ENCODE measurements at places on chromosomes 16 and 17.
A peak's percentile ranks its signal among the peaks of the same experiment; 100 is the strongest.

DNA sequence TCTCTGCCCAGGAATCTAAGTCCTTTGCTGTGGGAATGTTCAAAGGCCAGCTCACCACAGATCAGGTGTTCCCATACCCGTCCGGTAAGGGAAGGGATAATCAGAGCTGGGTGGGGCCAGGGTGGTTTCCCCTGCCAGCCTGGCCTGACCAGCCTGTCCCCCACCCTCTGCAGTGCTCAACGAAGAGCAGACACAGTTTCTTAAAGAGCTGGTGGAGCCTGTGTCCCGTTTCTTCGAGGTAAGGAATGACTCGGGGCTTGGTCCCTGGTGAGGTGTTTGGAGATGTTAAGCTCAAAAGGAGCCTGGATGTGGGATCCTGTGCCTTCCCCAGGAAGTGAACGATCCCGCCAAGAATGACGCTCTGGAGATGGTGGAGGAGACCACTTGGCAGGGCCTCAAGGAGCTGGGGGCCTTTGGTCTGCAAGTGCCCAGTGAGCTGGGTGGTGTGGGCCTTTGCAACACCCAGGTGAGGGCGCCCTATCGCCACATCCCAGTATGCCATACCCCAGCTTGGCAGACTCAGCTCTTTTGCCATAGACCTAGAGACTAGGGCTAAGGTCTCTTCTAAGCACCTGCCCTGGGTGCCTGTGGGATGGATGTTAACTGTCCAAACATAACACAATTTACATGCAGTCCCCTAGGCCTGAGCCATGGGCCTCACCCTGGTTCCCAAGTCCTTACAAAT is 997 bp downstream of the ACADVL start:
- peak; percentile 74 for DNase-seq

DNA sequence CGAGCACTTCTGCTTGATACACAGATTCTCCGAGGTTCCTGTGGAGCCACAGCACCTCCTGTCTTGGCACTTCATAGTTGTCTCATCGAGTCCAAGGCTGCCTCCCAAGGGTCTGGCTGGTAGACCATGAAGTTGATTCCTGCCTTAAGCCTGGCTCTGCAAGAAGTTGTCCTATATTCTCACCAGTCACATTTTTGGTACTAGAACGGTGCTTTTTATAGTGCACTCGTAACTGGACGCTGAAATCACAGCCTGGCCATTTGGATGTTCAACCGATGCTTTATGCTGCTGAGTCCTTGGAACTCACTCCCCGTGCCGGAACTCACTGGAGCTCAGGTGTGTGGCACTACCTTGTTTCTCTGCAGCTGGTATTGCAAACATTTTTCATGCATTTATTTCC is 35.6 kb downstream of the RMI2 start:
- DNase-seq, result no peak

GRCh38 chr17:7215652-7216180 is 3.9 kb downstream of the DLG4 start:
- DNase-seq, result no peak

GRCh38 chr17:16976725-16977550 is 5.0 kb upstream of the TNFRSF13B start:
- DNase-seq, result no peak

DNA sequence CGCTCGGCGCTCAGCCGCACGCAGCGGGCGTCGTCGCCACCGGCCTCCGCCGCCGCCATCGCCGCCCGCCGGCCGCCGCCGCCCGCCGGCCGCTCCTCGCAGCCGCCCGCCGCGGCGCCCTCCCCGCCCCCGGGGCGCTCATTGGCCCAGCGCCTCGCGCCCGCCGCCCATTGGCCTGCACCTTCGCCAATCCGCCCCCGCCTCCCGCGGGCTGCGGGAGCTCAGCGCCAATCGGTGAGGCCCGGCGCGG is at the start of gene PGP:
PGP (minus strand) TSS at position 122 of the 250 bp plus-strand sequence; CDS start at position 59, 63 bp downstream.
- no peak for DNase-seq

- DNase-seq, result no peak
These were observed 30.3 kb downstream of the MRTFB start for GRCh38 chr16:14101415-14101814.

DNA sequence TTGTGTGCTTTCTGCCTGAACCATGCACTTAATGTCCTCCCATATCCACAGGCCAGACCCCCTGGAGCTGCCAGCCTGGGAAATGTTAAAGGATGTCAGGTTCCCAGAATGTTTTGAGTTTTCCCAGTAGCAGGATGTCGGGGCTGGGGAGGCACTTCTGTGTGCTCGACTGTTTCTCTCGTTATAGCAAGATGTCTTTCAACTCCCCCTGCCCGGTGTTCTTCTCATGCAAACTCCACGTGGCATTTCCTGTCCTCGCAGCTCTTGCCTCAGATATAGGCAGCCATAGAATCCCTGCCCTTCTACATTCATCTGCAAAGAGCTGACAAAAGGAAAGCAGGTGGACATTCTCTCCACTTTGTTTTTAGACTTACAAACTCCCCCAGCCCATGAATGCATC is 457.2 kb upstream of the CDH11 start:
- DNase-seq, result no peak

GRCh38 chr16:27436065-27436464 is 34.1 kb downstream of the IL21R start:
- DNase-seq, result peak; percentile 19

DNA sequence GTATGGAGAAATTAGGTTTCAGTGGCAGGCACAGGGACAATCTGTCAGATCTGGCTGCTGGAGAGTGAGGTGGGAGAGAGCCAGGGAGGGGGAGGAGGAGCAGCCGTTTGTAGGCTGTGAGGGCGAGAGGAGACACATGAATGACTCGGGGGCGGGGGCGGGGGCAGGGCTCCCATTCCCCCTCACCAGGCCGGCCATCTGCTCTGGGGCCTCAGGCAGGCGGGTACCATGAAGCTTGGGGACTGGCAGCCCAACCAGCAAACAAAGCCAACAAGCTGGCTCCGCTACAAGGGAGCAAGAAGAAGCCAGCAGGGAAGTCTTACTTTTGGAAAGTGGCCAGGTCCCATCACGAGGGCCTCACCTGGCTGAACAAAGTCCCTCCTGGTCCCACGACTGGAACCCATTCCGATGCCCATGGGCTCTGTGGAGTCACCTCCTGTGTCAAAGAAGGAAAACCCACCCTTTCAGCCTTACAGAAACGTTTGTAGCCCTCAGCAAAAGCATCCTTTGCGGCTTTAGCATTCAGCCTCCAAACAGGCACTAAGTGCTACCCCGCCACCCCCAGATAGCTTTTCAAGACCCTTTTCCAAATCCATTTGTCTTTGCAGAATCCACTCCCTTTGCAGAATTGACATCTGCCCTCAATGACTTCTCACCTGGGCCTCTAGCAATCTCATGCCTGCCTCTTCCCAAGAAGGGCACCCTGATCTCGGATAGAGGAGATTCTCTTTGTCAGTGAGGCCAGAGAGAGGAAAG is 9.2 kb upstream of the SSTR2 start:
- no peak for DNase-seq

DNA sequence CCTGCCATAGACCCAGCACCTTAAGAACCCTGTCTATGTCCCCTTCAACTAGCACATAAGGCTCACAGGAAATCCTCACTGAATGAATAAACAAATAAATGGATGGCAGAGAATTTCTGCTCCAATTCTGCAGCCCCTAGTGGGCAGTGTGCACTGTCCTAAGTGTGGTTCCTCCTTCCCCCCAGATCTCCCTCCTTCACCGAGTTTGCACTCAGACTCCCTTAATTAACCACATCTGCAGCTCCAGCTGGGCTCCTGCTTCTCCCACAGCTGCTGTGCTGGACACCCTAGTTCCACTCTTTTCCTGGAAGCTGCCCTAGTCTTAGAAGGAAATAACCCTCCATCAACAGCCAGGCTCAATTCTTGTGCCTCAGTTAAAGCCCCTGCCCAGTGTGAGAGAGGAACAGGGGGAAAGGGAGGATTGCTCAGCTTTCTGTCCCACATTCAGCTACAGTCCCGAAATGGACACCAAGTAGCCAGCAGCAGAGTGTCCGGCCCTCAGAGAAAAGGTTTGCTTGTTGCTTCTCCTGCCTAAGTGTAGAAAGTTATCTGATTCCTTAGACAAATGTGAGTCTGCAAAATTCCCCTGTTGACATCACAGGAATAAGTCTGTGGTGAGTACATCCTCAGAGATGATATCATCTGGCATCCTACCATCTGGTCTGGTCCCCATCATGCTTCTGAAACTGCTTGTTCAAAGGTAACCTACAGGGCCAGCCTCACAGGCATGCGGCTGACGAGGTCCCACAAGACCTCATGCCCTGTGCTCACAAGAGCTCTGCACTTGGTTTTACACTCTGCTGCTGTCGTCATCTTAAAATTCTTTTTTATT is 12.3 kb downstream of the LRRC3C start:
- DNase-seq, result no peak

GRCh38 chr16:1338119-1338730 is 4.8 kb downstream of the BAIAP3 start:
- DNase-seq, result no peak

- no peak for DNase-seq
These were observed 6.6 kb upstream of the PIK3R6 start for GRCh38 chr17:8873801-8874715.

DNA sequence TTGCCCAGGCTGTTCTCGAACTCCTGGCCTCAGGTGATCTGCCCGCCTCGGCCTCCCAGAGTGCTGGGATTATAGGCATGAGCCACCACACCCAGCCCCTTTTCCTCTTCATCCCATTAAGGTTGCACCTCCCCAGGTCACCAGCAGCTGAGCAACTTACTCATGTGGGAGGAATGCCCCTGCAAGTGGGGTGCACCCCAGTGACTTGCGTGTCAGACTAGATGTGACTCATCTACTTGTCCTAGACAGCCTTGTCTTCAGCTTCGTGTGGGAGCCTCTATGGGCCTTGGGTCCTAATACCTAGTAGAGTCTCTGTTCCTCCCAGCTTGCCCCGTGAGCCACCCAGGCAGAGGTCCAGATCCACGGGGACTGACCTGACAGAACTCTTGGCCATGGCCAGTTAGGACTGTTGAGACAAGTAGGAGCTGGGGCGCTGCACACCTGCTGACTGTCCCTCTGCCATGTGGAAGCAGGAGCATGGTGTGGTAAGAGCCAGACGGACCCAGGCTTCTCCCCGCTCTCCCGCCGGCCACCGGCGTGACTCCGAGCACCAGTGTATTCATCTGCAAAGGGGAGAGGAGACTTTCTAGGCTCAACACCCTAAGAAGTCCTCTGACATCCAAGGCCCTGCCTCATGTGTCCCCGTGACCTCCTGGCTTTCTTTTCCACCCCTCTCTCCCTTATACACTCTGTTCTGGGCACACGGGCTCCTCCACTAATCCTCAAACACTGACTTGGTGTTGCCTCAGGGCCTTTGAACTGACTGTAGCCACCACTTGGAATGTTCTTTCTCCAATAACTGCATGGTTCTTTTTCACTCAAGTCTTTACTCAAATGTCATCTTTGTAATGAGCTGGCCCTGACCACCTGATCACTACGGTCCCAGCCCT is 11.6 kb upstream of the CBX4 start:
- DNase-seq, result no peak
